ELF-1 (cell line): ENCODE measurements at places on chromosomes 16 and 17.

- DNase-seq, result peak; percentile 28
Observed at GRCh38 chr17:41510251-41511065, 5.0 kb upstream of the KRT13 start.

DNA sequence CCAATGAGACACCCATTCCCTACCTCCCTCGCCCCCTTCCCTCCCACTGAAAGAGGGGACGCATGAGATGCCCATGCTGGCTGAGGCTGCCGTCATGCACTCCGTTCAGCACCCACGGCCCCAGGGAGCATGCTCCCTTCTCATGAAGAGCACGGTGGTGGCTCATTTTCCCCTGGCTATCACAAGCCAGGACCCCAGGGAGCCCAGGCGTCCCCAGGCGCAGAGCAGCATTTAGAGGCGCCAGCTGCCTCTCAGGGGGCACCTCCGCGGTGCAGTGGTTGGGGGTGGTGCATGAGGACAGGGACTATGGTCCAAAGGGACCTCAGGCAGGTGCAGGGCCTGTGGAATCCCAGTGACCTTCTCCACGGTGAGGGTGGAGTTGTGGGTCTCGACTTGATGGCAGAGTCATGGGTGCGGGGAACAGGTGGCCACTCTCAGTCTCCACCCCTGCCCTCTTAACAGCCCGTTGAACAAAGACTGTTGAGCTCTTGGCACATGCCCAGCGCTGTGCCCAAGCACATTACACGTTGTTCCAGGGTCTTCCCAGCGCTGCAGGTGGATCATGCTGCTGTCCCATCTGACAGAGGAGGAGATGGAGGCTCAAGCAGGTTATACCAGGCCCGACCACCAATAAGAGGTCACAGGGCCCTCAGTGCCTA is 13.6 kb downstream of the KIF19 start:
- no peak for DNase-seq

DNA sequence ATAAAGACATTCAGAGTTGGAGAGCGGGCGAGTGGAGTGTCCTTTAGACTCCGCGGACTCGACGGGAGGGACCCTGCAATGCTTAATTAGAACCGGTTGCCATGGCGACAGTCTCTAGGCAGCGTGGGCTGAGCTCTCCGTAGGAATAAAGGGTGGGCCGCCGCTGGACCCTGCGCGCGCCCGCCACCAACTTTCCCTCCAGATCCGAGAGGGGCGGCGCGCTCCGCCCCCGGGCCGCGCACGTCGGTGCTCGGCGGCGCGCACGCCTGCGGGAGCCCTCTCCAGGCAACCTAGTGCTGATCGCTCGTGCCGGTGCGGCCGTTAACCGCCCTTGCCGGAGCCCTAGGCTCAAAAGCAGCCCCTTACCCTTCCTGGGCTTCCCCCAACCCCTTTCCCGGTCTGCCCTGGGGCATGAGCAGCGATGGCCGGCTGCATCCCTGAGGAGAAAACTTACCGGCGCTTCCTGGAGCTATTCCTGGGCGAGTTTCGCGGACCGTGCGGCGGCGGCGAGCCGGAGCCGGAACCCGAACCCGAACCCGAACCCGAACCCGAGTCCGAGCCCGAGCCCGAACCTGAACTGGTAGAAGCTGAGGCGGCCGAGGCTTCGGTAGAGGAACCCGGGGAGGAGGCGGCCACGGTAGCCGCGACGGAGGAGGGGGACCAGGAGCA is at the start of gene PPM1E:
Gene PPM1E (plus strand): TSS at position 278 of the 669 bp plus-strand sequence.
- DNase-seq, result peak; percentile 96

DNA sequence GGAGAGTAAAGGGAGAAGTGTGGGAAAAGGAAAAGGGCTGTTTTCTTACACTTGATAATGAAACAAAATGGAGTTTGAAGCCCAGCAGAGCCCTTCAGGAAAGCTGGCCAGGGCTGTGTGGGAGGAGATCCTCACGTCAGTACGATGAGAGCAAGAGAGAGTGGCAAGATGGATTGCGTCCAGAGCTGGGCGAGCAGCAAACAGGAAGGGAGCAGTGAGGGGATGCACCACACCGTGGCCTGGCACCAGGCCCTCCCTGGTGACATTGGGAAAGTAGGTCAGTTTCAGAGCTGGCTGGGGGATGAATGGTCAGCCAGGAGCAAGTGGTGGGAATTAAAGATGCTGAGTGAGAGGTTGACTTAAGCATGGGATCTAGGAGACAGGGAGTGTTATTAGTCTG is 273.6 kb downstream of the GRIN2A start:
- DNase-seq, result no peak

DNA sequence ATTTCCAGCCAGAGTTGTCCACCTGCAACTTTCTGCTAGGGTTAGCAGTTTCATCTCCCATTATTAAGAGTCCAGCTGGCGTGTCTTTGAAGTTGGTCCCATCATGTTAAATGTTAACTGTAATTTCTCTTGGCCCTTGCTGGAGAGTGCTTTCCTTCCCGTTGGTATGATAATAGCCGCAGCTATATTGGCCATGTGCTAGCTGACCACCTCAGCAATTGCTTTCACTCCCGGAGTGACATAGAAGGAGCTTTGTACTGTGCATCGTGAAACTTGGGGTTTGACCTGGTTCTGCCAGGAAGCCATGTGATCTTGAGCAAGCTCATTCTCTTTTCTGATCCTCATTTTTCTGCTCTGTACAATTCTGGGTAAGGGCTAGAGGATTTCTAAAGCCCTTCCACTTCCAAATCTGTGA is 81.0 kb upstream of the TBX2 start:
- no peak for DNase-seq

DNA sequence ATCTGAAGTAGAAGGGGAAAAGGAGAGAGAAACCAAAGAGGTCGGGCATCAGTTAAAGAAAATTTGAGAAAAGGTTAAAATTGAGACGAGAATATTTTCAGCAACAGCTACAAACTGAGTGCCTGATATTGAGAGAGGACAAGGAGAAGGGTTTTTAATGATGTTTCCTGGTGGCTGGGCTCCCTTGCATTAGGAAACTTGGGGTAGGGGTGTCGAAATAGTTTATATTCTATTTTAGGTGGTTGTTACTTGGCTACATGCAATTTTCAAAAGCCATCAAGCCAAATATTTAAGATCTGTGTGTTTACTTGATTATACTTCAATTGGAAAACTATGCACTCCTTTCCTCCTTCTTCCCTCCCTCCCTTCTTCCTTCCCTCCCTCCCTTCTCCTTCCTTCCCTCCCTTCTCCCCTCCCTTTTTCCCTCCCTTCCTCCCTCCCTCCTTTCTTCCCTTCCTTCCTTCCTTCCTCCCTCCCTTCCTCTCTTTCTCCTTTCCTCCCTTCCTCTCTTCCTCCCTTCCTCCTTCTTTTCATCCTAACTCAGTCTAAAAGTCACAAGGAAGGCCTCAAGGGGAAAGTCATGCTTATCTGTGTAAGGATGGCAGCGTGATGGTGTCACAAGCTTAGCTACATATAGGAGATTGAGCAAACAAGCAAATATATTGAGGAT is 1.8 kb upstream of the APOH start:
- no peak for DNase-seq

DNA sequence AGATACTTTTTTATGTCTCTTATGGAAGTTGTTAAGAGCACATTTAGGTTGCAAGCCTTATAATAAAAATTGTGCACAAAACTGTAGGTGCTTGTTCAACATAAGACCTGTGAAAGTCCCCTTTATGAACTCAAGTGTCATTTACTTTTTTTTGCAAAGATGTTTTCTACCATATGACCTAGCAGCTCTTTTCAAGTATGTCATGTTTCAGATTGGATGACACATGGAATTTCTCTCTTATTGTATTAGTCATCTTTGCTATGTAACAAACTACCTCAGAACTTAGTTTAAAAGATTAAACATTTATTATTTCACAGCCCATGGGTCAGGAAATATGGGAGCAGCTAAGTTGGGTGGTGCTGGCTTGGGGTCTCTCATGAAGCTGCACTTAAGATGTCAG is 57.9 kb downstream of the PHKB start:
- no peak for DNase-seq

- peak; percentile 30 for DNase-seq
Observed at GRCh38 chr17:33964344-33964979, 290.6 kb upstream of the CCL2 start.
